ENCODE measurements at places on chromosomes 2 and 18.

- DNase-seq = no peak
Observed at GRCh38 chr2:8481463-8482009, 200.3 kb upstream of the ID2 start.

DNA sequence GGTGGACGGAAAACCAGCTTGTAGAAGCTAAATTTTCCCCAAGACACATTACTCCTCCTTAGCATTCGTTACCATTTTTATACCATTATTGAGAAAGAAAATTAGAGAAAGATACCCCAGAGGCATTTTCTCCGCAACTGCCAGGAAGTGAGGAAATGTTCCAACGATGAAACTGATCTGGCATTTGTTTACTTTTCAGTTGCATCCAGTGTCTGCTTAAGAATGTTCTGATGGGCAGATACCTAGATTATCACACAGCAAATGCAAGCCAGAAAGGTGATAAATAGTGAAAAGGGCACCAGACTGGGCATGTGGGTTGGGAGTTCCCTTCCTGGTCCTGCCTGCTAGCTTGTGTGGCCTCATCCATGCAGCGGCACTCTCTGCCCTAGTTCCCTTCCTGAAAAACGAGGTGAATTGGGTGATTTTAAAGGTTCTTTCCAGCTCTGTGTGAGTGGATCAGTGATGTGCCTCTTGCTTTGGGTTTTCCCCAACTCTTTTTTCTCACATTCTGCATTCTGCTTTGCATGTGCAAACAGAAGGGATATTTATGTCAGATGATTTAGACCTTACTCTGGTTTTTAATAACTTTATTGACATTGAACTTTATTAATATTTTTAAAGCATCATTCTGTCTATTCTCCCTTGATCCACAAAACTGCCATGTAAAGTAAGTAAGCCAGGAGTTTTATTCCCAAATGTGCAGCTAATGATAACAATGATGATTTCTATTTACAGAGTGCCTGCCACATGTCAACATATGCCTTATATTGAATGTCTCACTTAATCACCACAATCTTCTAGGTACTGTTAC lies 139.6 kb downstream of the INSIG2 start:
- DNase-seq = no peak

GRCh38 chr2:126849991-126850535 lies 48.6 kb upstream of the TEX51 start:
- no peak for DNase-seq

DNA sequence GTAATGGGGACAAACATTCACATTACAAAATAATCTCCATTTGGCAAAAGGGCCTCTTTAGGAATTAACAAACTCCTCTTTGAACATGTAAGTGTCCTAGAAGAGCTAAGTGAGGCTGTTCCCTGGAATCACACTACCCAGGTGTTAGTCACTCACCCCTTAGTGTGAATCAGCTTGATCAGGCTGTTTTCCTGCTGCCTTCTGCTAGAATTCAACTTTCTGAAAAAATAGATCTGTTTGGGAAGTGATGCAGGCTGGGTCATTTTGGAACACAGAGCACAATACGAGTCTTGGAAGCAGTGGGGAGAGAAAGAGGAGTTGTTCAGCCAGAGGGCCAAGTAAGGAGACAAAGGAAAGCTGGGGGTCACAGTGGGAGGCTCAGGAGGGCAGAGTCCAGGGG lies 40.0 kb downstream of the TTC32 start:
- DNase-seq = no peak

GRCh38 chr2:200603972-200604371 lies 18.2 kb downstream of the AOX1 start:
- DNase-seq = no peak

DNA sequence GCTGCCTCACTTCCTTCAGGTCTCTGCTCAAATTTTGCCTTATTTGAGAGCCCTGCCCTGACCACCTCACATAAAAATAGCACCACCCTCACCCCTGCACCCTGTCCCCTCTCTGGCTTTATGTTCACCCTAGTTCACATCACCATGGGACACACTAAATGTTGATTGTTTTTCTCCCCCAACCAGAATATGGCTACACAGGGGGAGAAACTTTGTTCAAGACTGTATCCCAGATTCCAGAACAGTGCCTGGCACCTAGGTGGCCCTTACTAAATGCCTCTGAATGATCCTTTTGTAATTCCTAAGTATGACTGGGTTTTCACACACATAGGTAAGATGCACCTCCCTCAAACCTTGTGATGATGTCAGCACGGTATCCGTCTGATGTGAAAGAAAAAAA lies 28.4 kb upstream of the CATIP start:
- DNase-seq = no peak

DNA sequence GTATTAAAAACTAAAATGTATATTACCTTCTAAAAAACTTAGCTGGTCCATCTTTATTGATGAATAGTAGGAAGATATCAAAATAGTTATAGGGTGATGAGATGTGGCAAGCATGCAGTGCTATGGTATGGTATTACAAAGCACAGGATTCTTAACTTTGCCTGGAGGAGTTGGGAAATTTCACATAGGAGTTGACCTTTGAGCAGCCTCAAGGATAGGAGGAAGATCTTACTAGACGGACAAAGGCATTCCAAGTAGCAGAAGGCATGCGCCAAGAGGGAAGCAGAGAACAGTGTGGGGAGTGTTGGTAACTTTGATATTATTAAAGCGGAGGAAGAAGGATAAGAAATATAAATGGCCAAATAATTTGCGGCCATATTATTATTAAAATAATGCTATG lies 60.0 kb downstream of the TTC21B start:
- DNase-seq = no peak

DNA sequence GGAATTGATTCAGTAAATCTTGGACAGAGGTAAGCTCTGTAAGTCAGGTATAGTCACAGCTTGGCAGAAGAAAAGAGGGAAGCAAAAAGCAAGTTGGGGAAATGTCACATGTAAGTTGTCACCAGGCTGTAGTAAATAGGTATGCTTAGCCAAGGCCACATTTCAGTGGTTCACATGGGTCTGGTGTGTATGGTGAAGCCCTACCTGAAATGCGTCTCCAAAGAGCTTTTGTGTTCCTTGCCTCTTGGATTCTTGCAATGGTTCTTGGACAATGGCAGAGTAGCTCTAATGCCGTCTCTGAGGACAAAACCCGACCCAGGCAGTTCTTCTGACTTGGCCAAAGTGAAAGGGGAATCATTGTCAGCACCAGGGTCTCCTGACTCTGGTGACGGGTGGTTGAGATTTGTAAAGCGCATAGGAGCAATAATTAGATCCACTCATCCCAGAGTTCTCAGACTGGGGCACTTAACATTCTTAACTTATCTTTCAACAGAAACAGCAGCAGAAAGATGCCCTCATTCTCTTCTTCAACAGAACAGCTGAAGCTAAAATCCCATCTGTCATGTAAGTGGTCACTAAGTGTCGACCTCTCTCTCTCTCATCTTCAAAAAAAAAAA lies 34.4 kb upstream of the RPL37A start:
- DNase-seq = no peak

- no peak for DNase-seq
Observed at GRCh38 chr2:12828980-12829379, 112.2 kb downstream of the TRIB2 start.

DNA sequence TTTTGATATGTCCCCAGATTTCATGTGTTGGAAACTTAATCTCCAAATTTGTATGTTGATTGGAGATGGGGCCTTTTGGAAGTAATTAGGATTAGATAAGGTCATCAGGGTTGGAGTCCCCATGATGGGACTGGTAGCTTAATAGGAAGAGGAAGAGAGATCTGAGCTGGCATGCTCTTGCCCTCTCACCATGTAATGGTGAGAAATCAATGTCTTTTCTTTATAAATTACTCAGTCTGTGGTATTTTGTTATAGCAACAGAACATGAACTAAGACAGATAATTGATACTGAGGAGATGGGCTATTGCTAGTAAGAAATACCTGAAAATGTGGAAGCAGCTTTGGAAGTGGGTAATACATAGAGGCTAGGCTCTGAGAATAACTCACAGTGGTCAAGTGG lies 48.0 kb downstream of the CDC42EP3 start:
- no peak for DNase-seq

DNA sequence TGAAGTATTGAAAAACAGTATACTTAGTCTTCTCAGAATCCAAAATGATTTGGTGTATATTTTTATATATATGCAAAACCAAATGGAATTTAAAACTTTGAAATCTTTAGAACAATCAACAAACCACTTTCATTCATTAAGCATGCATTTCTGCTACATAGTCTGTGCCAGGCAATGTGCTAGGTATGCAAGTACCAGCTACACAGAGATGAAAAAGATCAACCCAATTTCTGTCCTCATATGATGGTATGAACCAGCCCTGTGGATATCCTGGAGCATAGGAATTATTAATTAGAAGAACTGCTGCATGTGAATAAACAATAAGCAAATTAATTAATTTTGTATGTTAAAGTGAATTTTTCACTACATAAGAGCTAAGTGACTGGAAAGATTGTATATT lies 51.2 kb upstream of the RTN4 start:
- DNase-seq = no peak

DNA sequence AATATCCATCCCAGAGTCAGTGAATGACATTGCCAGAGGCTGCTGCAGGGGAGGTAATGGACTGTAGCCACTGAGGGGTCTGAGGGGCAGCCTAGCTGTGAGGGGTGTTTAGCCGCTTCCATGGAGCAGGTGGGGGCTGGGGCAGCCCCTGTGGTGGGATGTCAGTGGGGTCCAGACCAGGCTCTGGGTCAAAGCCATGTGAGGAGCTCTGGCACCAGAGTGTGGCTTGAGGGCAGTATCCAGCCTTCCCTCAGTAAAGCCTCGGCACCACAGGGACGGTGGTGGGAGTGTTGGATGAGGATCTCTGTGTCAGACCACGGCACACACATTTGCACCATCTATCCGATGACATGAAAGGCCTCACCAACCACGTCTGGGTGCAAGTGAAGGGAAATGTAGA lies 85.0 kb downstream of the INHBB start:
- DNase-seq = no peak

DNA sequence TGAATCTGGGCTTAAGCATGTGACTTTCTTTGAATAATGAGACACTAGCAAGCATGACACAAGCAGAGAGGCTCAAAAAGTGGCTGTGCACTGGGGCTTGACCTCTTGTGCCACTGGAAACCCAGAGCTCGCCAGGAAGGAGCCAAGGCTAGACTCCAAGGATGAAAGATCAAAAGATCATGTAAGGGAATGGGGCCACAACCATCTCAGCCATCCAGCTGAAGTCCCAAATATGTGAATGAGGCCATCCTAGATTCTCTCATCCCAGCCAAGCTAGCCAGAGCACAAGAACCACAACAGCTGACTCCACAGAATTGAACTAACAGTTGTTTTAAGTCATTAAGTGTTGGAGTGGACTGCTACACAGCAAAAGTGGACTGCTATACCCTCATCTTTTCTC lies 288.1 kb downstream of the CCDC178 start:
- no peak for DNase-seq

- DNase-seq = no peak
Observed at GRCh38 chr18:1020731-1021344, 116.2 kb downstream of the ADCYAP1 start.

GRCh38 chr2:36032046-36032445 lies 323.5 kb upstream of the CRIM1 start:
- DNase-seq = no peak

GRCh38 chr18:28952339-28952738 lies 775.4 kb upstream of the CDH2 start:
- DNase-seq = no peak

- DNase-seq = no peak
Observed at GRCh38 chr2:176093145-176093897, 800 bp downstream of the HOXD13 start.

DNA sequence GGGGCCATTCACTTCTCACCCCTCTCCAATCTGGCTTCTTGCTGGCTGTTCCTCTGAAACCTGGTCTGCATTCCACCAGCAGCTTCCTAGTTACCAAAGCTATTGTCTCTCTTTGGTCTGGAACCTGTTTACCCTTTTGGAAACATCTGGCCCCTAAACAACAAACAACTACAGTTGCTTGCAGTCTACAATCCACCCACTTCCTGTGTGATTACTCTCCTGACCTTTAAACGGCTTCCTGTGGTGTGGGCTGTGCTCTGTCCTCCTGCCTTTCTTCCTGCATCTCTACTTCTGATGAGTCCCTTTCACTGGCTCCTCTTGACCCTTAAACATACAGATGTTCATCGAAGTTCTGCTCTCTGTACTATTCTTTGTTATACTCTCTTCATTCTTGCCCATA lies 303.8 kb downstream of the TDRD15 start:
- DNase-seq = no peak

GRCh38 chr18:44601447-44601846 lies 79.2 kb upstream of the SETBP1 start:
- no peak for DNase-seq
